ENCODE measurements at places on chromosomes 3 and 15.
A peak's percentile ranks its signal among the peaks of the same experiment; 100 is the strongest.

DNA sequence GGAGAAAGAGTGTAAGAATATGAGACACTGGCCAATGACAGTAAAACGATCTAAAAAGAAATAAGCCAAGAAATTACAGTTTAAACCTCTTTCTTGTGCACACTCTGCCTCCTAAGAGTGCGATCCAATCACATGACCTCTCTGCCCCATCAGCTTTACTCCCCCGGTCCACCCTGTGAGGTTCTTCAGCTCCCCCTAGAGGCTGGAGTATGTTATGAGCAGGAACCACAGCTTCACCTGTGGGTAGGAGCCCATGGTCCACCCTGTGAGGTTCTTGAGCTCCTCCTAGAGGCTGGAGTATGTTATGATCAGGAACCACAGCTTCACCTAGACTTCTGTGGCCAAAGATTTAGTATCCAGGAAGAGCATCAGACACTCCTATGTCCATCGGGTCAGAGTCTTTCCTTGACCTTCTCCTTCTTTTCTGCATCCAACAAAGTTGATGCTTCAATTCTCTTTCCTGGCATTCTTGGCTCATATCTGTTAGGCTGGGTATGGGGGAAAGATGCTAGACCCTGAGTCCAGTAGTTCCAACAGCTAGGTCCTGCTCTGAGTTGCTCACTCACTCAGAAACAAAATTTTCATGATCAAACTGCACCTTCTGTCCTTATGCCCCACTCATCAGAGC is 164.0 kb downstream of the MINAR1 start:
- DNase-seq: peak; percentile 96

GRCh38 chr3:177883957-177884356 is 652.3 kb upstream of the KCNMB2 start:
- no peak for DNase-seq

DNA sequence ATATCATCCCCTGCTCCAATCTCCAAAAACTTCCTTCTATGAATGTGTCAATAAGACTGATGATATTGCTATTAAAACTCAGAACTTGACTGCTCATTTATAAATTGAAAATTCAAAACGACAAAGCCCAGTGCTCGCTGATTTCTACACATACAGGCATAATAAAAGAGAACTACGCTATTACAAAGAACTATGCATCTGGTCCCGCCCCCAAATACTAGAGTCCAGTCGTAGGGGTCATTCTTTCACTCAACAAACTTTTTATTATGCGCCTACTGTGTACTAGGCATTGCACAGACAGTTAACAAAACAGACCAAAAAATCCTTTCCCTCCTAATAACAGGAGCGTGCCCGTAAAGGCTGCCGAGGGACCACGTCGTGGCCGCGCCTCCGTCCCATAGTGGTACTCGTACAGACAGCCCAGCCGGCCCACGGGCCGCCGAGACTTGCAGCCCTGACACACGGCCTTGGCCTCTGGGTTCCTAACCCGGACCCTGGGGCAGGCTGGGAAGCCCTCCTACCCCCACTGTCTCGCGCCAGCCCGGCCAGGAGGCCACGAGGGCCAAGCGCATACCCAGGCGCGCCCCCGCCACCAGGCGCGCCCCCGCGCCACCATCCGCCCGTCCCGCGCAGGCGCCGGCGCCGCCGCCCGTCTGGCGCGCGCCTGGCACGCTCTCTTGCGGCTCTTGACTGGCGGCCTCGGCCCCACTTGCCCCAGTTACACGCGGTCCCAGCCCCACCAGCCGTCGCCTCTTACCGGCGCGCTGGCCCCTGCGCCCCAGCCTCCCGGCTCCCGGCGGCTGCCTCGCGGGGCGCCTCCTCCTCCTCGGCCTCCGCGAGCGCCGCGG is 757 bp downstream of the AVEN start:
- peak; percentile 93 for DNase-seq

GRCh38 chr3:13540297-13540995 is 8.5 kb upstream of the FBLN2 start:
- DNase-seq: no peak

GRCh38 chr3:141863491-141863890 is 13.0 kb upstream of the ATP1B3 start:
- no peak for DNase-seq

- no peak for DNase-seq
These were observed 154.5 kb downstream of the STT3B start for GRCh38 chr3:31687020-31687802.

DNA sequence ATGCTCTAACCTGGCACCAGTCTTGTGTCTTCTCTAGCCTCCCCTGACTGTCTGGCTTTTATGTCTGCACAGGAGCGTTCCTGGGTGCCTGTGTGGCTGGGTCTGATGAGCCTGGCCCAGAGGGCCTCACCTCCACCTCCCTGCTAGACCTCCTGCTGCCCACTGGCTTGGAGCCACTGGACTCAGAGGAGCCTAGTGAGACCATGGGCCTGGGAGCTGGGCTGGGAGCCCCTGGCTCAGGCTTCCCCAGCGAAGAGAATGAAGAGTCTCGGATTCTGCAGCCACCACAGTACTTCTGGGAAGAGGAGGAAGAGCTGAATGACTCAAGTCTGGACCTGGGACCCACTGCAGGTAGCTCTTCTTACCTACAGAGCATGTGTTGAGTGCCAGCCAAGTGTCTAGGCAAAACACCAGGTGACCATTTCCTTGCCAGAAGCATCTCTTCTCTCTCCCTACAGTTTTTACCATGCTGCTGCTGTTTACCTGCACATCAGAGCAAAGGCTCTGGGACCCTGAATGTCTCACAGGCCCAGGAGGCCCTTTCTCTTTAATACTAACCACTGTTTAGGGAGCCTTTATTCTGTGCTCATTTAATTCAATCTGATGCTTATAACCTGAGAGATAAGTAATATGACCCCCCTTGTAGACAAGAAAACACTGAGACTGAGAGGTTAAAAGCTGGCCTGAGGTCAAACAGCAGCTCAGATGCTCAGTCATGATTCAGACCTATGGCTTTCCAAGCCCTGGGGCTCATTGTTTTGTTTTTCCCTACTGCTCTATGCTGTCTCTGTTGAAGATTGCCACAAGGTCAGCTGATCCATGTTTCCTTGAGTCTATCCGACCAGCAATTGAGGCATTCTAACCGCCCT is 10.4 kb downstream of the PODXL2 start:
- peak; percentile 92 for DNase-seq

DNA sequence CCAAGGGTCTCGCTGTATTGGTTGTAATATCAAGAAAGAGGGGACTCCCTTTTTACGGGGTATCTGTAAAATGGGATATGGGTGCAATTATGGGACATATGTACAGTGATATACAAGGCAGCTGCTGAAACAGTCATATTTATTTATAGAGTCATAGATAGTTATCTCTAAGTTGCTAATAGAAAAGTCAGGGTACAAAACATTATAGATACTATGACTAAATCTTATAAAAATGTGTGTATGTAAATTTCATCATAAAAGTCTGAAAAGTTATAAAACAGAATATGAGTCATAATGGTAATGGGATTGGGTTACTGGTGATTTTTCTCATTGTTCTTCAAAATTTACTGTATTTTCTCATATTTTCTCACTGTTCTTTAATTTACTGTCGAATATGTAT is 344.9 kb upstream of the SLCO3A1 start:
- DNase-seq: no peak

- no peak for DNase-seq
These were observed 119.5 kb downstream of the STAG1 start for GRCh38 chr3:136632625-136633081.

DNA sequence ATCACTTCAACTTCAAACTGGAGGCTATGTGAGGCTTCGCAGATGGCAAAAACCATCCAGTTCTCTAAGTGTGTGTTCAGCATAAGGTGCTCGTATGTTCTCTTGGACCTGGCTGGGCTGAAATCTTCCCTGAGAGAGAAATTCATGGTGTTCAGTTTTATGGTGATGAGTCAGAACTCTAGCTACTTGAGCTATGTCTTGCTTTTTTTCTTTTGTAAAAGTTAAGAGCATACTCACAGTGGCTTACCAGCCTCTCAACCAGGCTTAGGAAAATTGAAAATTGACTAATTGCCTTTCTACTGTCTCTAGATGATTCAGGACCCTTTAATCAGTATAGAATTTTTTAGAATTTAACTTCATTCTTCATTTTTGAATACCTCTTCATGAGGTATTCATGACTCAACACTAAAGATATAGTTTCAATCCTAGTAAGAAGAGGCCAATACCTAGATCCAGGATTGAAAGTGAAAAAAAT is 617.5 kb downstream of the TBL1XR1 start:
- DNase-seq: peak; percentile 52

DNA sequence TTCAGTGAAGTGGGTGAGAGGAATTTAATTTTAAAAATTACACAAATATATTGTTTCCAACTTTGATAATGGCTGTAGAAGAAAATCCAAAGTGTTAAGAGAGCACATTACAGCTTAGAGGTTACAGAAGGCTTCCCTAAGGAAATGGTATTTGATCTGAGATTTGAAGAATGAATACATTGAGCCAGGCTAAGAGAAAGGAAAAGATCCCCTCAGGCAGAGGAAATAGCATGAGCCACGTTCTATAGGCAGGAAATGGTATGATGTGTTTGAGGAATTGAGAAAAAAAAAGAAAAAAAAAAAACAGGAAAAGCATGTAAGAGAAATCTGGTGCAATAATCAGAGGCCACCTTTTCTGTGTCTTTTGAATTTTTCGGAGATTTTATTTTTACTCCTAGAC is 48.6 kb downstream of the UNC13C start:
- DNase-seq: no peak
